ENCODE measurements at places on chromosomes 7 and 10. TPM values are rescaled to one million over a fixed set of nuclear protein-coding genes. Genes with fewer than 3 reads are reported as not detected.

- DNase-seq: peak; percentile 39
Measured at GRCh38 chr7:50921114-50921813, 138.6 kb upstream of the GRB10 start.

The AMPH gene
- total RNA-seq: 0.17 TPM

DNA sequence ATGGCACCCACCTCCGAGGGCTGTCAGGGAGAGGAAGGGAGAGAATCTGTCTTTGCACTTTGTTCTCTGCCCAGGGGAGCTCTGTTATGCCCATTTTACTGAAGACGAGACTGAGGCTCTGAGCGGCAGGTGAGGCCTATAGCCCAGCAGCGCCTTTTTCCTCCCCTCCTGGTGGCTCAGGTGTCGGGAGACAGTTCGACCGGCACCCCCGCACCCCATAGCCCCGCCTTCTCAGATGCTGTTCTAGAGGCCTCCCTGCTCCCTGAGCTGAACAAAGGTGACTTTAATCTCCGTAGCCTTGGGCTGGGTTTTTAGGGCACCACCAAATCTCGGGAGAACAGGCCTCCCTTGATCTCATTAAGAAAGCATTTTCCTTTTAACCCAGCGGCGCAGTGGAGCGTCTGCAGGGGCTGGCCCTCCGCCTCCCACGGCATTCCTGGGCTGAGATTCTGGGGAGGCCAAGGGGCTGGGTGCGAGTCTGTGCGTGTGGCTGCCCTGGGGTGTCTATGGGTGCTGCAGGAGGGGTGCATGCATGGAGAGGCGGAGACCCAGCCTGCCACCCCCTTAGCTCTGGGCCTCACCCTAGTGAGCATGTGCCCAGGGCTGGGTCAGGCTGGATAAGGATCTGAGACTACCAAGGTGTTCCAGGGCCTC is 3.3 kb downstream of the LFNG start:
- peak; percentile 79 for DNase-seq

The CYP3A4 gene
- not detected for total RNA-seq

DNA sequence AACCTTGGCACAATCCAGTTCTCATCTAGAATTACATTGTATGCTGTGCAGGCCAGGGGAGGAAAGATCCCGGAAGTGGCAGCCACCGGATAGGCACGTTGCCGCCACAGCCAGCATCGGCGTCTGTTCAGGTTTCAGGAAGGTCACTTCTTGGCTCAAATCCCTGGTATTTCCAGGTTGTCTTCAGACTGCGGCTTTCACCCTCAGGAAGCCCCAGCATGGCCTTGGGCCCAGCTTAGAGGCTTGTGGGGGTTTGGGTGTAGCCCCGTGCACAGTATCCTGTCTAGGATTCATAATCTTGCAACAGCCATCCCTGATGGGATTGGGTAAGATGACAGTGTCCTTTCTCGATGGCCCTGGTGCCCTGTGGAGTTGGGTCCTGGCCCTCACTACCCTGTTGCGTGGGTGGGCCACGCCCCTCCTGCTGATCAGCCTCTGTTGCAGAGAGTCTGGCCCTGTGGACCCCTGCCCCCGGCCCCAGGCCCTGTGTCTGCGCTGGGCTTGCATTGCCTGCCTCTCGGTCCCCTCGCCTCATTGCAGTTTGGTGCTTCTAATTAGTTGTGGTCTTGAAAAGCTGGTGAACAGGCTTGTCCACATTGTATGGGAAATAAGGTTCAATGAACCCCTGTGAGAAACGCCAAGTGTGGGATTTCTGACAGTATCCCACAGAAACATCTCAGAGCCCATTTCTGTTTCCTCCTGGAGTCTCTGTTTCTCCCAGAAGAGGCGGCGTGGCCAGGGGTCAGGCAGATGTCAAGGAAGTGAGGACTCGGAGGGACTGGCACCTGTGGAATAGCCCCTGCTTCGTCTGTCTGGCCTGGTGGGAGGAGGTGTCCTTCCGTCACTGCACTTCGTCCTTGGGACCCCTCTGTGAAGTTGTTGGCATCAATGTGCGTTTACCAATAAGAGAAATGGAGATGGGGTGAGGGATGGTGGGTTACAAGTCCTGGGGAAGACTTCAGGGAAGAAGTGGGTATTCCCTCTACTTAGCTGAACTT is 77.5 kb downstream of the MGMT start:
- no peak for DNase-seq

GRCh38 chr7:25615003-25615402 is 386.7 kb upstream of the NPVF start:
- no peak for DNase-seq

The ITIH5 gene
- 11.1 TPM for total RNA-seq

DNA sequence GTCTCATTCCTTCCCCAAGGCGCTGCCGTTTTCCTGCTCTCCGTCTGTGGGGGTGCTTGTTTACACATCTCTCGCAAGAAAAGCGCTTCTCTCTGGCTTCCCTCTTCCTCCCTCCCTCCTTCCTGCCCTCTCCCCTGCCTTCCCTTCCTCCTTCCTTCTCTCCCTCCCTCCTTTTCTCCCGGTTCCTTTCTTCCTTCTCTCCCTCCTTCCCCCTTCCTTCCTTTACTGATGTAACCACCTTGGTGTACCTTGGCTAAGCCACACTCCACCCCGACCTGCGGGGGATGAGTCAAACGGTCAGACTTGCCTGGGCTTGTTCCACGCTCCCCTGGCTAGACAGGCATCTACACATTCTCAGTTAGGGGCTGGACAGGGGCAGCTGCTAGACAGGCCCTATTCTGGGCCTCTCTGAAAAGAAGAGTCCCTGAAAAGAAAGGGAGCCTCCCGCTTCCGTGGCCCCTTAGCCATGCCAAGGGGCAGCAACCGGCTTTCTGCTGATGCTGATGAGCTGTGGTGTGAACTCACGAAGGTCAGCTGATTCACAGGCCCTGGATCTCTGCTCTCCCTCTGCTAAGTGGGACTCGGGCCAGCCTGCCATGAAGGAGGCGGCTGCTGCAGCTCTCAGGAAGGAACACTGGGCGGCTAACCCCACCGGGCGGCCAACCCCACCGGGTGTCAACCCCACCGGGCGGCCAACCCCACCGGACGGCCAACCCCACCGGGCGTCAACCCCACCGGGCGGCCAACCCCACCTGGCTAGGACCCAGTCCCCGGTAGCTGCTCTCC is 216.8 kb downstream of the TCERG1L start:
- peak; percentile 1 for DNase-seq

DNA sequence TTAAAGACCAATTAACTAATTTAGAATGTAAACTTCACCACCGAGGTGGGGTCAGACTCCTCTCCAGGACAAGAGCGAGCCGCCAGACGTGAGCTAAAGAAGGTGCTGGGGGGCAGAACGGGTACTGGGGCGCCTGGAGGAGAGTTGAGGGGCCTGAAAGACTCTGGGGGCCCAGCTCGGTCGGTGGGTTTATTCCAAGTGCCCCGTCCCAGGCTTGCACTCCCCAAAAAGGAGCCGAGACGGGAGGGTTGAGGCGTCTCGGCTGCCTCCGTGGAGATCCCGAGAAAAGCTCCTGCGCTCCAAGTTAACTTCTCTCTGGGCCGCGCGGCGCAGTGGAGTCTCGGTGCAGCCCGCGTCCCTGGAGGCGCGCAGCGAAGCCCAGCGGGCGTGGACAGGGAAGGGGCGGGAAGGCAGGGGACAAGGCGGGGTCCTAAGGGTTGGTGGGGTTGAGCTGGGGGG is 553.3 kb downstream of the TFEC start:
- no peak for DNase-seq

The CALY gene
- total RNA-seq: not detected

- peak; percentile 48 for DNase-seq
Measured at GRCh38 chr7:82234457-82235049, 209.0 kb downstream of the CACNA2D1 start.

- no peak for DNase-seq
Measured at GRCh38 chr7:7434329-7434728, 101.3 kb downstream of the COL28A1 start.

- DNase-seq: peak; percentile 80
Measured at GRCh38 chr10:70293169-70293843, 9.5 kb upstream of the NPFFR1 start.

DNA sequence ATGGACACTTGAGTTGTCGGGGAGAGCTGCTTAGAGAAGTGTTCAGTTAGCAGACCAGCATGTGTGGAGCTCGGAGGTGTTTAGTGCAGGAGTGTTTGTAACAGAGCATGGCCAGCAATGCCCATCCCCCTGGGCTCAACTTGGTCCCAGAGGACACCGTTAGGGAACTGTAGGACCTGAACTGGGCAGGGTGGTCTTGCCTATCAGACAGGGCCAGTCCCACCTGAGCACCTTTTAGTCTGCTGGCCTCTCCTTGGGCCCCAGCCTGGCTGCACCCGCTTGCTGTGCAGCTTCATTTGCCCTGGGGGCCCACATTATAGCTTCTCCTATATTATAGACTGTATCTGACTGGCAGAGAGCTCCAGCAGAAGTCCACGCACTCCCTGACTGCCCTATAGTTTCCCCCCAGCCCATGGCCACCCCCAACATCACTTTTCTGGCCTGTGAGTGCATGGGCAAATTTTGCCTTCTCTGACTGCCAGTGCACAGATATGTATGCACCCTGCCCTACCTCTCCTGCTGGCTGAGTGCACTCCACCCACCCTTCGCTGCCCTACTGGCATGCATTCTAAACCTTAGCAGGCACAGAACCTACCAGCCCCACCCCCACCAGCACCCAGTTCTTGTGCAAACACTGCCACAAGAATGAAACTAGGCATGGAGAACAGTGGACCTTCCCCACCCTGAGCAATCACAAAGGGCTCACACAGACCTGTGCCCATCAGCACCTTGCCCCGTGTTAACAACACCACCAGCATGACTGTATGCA is 1030.6 kb upstream of the GHITM start:
- no peak for DNase-seq

Data from renal cortical epithelial cell (primary cell).